ENCODE measurements at places on chromosomes 5 and 9.
A peak's percentile ranks its signal among the peaks of the same experiment; 100 is the strongest.

- DNase-seq: peak; percentile 70
Observed at GRCh38 chr5:157540707-157541446, 34.7 kb downstream of the ADAM19 start.

GRCh38 chr5:107803728-107804127 is 133.0 kb upstream of the EFNA5 start:
- DNase-seq: no peak

DNA sequence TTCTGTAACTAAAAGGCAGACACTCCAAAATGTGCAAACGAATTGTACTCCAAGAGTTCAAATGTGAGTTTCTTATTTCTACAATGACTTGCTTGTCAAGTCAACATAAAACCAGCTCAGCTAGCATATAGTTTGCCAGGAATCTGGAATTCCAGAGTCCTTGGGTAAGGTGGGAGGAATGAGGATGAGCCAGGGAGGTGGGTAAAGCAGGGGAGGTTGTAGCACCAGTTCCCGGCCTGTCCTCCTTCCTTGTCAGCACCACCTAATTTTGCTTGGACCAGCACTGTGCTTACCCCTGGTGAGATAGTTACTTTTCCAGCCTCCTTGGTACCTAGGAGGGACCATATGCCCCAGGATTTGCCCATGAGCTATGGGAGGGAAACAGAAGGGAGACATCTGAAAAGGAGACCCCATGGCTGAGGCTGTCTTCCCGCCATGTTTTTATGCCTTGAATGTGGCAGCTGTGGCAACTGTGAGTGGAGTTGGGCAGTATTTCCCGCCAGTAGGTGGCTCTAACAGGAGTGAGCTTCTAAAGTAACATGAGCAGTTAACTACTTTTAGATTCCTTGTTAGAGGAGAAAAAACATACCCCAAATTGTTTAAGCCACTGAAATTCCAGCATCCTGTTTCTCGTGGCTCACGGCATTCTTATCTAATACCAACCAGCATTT is 302.5 kb downstream of the TENT4A start:
- no peak for DNase-seq

- DNase-seq: no peak
Observed at GRCh38 chr5:34580983-34581382, 75.1 kb upstream of the RAI14 start.

DNA sequence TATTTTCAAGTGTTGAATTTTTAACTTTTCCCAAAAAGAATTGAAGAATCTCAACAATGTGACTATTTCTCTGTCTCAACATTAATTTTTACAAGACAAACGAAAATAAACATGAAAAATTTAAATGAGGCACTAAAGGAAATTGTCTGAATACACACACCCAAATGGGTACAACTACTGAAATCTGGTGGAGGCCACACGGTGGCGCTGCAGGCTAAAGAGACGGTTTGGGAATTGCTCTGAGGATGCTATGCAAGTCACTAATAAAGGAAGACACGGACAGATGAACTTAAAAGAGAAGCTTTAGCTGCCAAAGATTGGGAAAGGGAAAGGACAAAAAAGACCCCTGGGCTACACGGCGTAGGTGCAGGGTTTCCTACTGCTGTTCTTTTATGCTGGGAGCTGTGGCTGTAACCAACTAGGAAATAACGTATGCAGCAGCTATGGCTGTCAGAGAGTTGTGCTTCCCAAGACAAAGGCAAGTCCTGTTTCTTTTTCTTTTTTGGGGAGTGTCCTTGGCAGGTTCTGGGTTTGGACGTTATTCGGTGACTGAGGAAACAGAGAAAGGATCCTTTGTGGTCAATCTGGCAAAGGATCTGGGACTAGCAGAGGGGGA is at the start of gene PCDHB10:
PCDHB10 (plus strand) TSS at position 244 of the 616 bp plus-strand sequence; CDS start at position 444, 200 bp downstream.
- DNase-seq: no peak

DNA sequence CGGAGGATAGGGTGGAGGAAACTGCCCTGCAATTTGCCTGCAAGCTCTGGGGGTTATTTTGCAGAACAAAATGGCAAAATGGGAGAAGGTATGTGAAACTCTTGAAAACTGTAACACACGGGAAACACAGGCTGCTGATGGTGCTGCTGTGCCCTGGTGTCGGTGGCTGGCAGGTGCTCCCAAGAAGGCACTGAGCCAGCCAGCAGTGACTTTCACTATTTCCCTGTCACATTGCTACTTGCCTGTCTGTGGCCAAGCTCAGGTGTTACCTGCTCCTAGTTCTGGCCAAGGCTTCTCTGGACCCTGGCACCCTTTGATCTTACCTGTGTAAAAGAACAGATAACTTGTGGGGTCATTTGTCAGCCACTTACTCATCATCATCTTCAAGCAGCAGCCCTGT is 102.2 kb downstream of the CMYA5 start:
- no peak for DNase-seq

- no peak for DNase-seq
Observed at GRCh38 chr5:170262061-170263045, 29.6 kb downstream of the C5orf58 start.

DNA sequence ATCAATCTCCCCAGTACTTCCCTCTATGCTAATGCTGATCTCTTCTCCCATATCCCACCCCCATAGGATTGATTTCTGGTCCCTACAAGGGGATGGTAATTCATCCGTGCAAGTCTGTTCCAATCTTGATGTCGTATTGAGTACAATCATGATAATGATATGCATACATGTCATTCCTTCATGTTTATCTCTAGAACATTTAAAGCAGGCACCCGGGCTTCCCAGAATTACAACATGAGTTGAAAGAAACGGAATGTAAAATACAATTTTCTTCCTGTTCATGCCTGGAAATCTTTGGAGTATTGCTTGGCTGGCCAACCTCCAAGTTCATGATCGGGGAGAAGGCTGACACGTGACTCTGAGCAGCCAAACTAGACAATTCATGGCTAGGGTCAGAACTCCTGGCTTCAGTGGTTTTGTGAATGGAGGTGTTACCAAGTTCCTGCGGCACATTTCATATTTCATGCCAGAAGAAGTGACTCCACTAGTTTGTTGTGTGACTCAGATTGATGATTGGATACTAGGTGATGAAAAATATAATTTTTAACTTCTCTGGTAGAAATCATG is 66.6 kb downstream of the C9orf152 start:
- no peak for DNase-seq

DNA sequence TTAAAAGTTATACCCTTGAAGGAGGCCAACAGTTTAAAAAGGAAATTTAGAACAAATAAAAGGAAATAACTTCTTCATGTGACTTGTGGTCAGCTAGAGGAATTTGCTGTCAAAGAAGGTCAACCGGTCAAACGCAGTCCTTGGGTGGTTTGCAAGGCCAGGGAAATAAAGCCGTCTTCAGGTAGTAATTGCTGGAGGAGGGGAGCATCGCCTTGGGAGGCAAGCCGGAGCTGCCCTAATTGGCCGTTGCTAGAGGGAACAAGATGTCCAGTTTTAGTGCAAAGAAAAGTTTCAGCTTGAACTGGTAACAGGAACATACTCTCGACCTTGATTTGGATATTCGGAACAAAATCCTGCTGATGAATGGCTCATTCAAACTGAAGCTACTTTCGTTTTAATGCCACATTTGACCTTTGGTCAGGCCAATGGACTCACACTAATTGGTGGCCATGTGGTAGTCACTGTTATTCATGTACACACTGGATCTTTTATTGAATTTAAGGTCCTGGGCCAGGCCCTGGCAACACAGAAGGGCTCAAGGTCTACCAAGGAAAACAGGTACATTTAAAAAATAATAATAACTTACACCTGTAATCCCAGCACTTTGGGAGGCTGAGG is 47.0 kb upstream of the MYO10 start:
- DNase-seq: no peak

GRCh38 chr9:77883846-77884771 is 147.5 kb downstream of the GNAQ start:
- no peak for DNase-seq

GRCh38 chr9:104775976-104776375 is 12.0 kb downstream of the NIPSNAP3B start:
- DNase-seq: no peak

GRCh38 chr5:149807176-149807575 is 77.1 kb downstream of the PPARGC1B start:
- DNase-seq: no peak

GRCh38 chr9:22037954-22038690 is 29.0 kb upstream of the CDKN2B start:
- DNase-seq: no peak

DNA sequence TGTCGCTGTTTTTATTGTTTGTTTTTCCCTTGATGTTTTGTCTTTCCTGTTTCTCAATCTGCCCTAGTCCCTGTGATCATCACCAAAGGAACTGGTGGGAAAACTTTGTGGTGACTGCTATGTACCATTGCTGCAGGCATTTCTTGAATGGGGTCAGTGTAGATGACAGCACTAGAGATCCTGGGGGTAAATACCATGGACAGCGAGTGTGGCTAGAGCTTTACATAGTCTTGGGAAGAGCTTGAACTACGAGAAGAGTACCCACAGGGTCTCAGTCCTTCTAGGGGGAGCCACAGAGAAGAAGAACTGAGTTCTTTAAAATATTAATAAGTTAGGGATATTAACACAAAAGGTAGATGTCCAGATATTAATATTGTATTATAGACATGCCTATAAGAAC is 138.8 kb downstream of the PAM start:
- no peak for DNase-seq

DNA sequence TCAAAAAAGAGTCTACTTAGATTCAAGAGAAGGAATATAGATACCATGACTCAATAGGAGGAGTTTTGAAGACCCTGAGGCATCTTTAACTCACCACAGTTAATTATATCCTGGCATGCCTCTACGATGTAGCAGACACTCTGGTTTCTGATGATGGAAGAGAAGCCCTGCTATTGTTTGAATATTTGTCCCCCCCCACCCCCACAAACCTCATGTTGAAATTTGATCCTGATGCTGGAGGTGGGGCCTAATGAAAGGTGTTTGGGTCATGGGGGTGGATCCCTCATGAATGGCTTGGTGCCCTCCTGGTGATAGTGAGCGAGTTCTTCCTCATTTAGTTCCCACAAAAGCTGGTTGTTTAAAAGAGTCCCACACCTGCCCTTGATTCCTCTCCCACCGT is 147.9 kb upstream of the TBCA start:
- DNase-seq: no peak

DNA sequence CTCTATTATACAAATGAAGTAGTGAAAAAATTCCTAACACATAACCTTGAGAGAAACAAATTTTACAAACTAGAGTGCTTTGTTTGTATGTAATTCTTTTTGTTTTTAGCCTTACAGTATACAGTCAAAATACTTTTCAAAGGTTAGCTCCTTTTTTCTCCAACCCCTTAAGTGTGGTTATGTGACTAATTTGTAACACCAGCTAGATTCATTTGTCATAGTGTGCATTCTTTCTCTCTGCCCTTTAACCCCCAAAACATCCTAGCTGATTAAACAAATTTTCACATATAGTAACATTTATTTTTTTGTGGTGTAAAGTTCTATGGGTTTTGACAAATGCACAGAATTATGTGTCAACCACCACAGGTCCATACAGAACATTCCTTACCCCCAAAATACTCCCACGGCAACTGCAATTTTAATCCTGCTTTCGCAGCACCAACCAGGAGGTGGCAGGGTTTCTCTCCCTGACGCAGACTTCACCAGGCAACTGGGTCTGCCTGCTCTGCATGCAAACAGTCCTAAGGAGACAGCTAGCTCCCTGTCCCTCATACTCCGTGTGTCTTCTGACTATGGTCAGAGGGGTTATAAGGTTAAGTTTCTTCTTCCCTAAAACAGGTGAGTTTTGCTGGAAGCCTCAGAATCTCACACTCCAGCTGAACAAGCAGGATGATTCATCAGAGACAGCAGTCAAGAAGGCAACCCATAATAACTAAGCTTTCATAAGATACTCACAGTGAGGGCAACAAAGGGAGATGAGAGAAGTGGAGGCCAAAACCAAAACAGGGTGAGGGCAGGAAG is 44.5 kb upstream of the NR5A1 start:
- DNase-seq: peak; percentile 67

GRCh38 chr9:104961238-104961637 is 33.3 kb upstream of the ABCA1 start:
- no peak for DNase-seq

GRCh38 chr5:24161559-24161958 is 483.2 kb downstream of the CDH10 start:
- no peak for DNase-seq

GRCh38 chr9:130996205-130996604 is 12.8 kb upstream of the LAMC3 start:
- DNase-seq: no peak

- no peak for DNase-seq
Observed at GRCh38 chr5:169804861-169805260, 167.8 kb downstream of the DOCK2 start.

DNA sequence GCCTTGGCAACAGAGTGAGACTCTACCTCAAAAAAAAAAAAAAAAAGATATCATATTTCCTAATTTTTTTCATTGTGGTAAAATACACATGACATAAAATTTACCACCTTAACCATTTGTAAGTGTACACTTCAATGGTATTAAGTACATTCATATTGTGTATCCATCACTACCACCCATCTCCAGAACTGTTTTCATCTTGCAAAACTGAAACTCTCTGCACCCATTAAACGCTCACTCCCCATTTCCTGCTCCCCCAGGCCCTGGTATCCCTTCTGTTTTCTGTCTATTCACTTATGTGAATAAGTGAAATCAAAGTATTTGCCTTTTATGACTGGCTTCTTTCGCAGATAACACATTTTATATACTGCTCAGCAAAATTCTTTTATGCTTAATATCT is 12.8 kb downstream of the LRRC8A start:
- DNase-seq: no peak

DNA sequence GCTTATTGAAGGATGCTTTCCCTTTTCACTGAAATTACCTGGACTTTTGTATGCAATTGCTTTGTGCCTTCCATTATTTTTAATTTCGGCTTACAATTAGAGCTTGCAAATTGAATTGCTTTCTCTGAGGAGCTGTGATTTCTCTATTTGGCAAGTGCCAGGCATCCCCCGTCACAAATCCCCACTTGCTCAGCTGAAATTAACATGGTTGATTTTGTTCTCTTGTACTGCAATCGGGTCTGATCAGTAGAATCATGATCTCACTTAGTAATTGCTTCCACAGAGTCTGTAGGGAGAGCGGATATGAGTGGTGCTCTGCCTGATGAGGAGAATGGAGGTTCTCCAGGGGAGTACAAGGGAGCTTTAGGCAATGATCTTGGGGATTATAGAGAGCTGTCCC is 495.5 kb upstream of the SGCD start:
- DNase-seq: no peak

DNA sequence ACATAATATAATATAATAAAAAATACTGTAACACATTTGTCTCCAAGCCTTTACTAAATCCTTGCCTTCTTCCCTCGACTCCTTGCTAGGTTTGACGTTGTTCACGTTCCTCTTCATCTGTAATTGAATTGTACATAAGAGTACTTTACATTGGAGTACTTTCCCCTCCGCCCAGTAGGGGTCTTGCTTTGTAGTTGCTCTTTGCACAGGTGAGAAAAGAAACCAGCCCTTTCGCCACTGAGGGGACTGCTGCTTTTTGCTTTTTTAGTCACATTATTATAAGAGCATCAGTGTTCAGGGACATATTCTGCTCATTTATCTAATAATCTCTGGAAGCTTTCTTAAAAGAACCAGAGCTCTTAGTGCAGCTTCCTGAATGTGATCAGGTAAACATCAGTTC is 115.0 kb downstream of the CETN3 start:
- no peak for DNase-seq

Data from upper lobe of right lung (tissue), 1 donor.